ENCODE measurements at places on chromosomes 4 and X.
A peak's percentile ranks its signal among the peaks of the same experiment; 100 is the strongest.

GRCh38 chrX:72381439-72382201 is 75.9 kb upstream of the CITED1 start:
- no peak for DNase-seq

GRCh38 chrX:45621376-45622041 is 420.8 kb upstream of the DIPK2B start:
- no peak for DNase-seq

DNA sequence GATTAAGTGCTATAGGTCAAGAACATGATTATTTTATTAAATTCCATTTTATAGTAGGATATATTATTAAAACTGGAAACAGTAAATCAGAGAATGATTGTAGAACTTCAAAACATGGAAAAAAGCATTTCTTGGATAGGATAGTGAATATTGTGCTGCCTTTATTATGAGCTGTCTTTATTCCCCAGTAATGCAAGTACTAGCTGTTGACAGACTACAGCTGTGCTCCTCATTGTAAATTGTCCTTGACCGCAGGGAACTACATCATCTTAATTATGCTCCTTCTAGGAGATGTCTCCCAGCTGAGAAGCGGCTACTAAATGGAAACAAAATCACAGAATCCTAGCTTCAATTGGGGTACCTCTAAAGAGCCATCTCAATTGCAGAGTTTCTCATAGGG is 1457.2 kb upstream of the PCDH7 start:
- DNase-seq, result no peak

DNA sequence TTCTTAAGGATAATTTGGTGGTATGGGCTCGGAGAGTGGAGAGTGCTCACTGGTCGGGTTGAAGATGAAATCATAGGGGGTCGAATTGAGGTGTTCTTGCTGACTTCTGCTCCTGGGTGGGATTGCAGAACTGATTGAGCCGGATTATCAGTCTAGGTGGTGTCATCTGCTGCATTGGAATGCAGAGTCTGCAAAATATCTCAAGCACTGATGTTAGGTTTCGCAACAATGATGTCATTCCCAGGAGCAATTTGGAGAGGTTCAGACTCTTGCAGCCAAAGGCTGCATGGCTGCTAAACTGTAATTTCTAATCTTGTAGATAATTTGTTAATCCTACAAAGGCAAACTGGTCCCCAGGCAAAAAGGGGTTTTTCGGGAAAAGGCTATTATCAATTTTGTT is 67.7 kb downstream of the RHOH start:
- DNase-seq, result no peak

DNA sequence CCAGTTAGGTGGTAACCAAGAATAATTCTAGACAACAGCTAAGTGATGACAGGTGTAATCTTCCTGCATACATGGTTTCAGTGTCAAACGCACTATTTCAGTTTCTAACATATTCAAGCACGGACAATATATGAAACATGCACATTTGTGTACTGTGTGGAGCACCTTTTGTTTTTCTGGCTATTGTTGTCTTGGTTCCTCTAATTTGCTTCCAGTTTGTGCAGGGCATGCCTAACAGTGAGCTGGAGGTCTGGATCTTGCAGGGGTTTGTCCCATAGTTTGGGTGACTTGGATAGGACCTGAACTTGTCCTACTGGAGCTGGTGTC is 70.5 kb upstream of the TBC1D9 start:
- DNase-seq, result no peak

DNA sequence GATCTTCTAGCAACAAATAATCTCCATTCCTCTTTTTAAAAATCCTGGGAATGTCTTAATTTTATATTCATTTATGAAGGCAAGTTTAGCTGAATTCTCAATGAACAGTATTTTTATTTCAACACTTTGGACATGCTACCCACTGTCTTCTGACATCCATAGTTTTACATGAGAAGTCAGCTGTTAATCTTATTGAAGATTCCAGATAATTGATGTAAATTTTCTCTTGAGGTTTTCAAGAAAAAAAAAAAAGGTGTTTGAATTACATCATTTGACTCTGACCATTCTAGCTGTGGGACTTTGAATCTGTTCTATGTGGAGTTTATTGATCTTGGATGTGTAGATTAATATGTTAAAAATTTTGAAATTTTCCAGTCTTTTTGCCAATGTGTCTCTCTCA is 28.0 kb downstream of the PDHA2 start:
- DNase-seq, result no peak

GRCh38 chr4:41381384-41381783 is 124.7 kb downstream of the UCHL1 start:
- DNase-seq, result no peak

DNA sequence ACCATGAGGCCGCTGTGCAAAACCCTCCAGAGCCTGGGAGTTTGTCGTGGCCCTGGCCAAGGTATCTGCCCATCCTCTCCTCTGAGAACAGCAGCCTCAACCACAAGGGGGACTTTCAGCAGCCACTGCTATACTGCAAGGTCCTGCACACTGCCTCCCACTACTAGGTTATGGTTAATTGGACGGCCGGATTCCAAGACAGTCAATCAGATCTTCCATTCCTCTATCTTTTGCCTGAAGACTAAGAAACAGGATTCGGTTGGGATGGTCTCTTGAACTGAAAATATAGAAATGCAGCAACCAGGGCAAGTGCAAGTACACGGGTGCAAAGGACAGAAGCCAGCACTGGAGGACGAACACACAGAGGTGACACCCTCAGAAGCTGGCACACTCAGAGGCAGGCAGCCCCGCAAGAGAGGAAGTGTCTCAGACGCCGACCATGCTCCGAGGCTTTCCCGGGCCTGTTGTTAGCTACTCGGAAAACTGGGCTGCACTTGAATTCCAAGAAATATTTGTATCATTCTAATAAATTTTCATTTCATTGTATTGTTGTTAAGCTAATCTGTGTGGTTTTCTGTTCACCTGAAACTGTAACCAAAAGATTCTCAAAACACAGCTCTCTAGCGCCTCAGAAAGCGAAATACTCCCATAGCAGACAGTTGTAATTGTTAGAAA is 63.3 kb downstream of the AFAP1 start:
- DNase-seq, result peak; percentile 65

DNA sequence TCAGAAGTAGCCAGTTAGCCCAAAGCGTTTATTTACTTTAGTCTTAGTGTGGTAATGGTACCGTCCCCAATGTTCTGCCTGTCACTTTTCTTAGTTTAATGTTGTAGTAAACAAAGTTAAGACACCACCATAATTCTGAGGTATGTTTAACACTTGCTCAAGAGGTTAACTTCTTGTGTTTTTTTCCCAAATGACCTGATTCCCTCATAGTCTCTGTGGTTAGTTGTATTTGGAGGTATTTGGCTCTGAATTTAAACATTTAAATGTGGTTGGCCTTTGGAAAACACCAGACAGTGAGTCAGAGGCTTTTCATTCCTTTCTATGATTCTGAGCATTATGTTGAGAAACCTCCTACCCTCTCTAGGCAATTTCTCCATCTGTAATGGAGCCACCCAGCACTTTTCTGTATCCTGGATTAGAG is 47.9 kb downstream of the CXCL1 start:
- DNase-seq, result no peak

DNA sequence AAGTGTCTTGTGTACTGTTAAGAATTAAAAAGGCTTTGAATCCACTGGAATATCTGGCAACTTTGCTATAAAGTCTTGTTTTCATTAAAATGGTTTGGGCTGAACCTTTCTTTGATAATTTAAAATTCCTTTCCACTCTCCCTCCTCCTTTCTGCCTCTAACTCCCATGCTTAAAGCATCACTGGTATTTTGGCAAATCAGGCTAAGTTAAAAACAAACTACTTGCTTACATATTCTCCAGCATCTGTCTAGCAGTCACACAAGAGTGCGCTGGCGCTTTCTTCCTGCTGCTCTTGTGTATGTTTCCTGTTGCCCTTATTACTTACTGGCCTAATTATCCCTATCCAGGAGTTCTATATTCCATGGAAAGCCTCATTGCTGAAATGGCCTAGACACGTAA is 136.6 kb downstream of the VEGFC start:
- no peak for DNase-seq

GRCh38 chrX:109384699-109385098 is 97.2 kb downstream of the GUCY2F start:
- no peak for DNase-seq

GRCh38 chr4:105462576-105462975 is 11.3 kb downstream of the PPA2 start:
- no peak for DNase-seq

DNA sequence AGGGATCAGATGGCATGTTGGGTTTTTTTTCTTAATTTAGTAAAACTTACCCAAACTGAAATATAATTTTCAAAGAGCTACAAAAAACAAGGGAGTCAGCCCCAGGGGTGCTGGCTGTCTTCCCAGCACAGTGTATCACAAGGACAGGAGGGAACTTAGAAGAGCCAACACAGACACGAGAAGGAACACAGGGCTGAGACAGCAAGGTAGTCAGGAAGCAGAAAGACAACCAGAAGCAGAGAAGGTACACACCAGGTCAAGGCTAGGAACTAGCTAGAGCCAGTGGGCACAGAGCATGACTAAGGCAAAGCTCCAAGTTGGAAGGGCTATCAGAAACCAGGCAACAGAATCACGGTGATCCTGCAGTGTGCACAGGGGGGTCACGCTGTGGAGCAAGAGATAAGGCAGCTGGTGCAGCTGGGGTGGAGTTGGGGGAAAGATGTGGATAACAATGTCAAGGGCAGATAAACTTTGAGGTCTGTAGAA is 168.7 kb downstream of the NR3C2 start:
- no peak for DNase-seq

GRCh38 chrX:44569122-44569521 is 26.5 kb upstream of the FUNDC1 start:
- no peak for DNase-seq

DNA sequence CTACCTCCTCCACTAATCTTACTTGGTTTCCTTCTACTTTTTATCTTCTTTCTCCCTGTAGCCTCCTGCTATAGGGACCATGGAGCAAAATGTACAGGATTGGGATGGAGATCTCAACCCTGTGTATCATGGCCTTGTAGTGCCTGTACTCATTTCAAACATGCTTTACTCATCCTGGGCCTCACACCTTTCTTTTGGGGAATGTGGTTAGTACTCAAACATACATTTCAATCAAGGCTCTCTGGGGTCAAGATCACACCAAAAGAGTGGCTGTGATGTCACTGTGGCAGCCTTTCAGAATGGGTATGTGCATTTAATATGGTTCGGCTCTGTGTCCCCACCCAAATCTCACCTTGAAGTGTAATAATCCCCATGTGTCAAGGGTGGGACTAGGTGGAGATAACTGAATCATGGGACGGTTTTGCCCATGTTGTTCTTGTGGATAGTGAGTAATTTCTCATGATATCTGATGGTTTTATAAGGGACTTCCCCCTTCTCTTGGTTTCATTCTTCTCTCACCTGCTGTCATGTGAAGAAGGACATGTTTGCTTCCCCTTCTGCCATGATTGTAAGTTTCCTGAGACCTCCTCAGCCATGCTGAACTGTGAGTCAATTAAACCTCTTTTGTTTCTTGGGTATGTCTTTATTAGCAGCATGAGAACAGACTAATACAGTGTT is 205.1 kb downstream of the RASL11B start:
- no peak for DNase-seq

GRCh38 chr4:121697564-121697963 is 784 bp upstream of the ANXA5 start:
- DNase-seq, result no peak

- DNase-seq, result no peak
Observed at GRCh38 chr4:182823576-182823975, 93.6 kb downstream of the DCTD start.

DNA sequence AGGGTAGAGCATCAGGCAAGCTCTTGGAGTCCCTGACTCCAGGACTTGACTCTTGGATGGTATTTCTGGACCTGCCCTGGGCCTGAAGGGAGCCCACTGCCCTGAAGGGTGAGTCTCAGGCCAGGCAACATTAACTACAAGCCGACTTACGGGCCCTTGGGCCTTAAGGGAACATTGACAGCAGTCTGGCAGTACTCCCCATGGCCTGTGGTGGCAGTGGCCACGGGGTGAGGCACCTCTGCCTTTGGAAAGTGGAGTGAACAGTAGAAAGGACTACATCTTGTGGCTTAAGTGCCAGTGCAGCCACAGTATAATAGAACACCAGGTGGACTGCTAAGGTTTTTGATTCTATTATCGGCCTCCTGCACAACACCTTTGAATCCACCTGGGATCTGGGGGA is 36.3 kb downstream of the SH3BGRL start:
- DNase-seq, result no peak

GRCh38 chrX:39206399-39207145 is 405.3 kb downstream of the MID1IP1 start:
- DNase-seq, result no peak

- no peak for DNase-seq
Observed at GRCh38 chr4:38696697-38697096, 32.7 kb downstream of the KLF3 start.

GRCh38 chr4:76704133-76704881 is 193.6 kb downstream of the SOWAHB start:
- no peak for DNase-seq

DNA sequence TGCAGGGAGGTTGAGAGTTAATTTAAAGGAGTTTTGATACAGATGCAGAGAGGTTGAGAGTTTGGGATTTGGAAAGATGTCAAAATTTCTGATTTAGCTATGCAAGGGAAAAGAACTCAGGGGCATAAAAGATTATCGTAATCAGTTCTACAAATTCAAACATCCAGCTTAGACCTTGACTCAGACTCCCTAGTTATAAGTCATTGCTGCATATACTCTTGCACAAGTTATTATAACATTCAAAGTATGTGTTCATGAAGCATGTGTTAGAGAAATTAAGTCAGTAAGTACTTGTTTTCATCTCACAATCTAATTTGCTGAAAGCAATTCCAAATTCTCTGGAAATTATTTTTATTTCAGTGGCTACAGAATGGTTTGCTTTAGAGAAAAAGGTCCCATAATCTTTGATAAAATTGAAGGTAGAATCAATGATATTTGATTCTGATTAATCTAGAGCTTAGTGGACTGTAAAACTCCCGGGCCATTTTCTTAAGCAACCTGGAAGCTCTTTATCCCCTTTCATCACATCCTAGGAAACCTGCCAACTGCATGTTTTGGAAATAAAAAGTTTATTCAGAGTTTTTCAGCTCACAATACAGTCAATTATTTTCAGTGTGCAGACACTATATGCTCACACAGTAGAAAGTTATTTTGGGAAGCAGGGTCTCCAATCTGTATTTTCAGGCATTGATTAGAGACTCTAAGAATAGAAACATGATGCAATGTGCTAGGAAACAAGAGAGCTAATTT is 132.9 kb upstream of the SPANXC start:
- DNase-seq, result no peak

- no peak for DNase-seq
Observed at GRCh38 chr4:17866810-17867209, 56.0 kb downstream of the NCAPG start.

GRCh38 chrX:53476371-53476770 is 42.2 kb upstream of the HSD17B10 start:
- no peak for DNase-seq

GRCh38 chr4:114383721-114384120 is 214.9 kb upstream of the UGT8 start:
- DNase-seq, result no peak

DNA sequence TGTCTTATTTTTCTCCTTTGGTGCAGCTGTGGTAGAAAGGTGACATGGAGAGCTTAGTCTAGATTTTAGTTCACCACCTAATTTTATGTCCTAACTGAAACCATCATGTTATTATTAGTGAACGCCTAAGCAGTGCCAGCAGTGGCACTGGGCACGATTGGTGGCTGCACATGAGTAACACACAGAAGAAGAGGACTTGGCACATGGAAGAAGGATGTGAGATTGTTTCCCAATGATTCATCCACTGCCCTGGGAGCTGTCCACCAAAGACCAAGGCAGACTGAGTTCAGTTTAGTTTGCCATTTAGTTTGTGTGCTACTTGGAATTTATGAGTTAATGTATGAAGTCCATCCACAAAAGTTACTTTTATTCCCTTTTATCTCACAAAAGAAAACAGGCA is 68.1 kb upstream of the NAP1L5 start:
- no peak for DNase-seq

All from stimulated activated CD4-positive, alpha-beta T cell treated with anti-CD3 and anti-CD28 coated beads, Interleukin-4, amount 100 ng/mL, for 4 hours (primary cell).